ENCODE measurements at places on chromosomes 6 and 20.

- DNase-seq, result no peak
Observed at GRCh38 chr6:107692351-107692750, 131.8 kb downstream of the SCML4 start.

DNA sequence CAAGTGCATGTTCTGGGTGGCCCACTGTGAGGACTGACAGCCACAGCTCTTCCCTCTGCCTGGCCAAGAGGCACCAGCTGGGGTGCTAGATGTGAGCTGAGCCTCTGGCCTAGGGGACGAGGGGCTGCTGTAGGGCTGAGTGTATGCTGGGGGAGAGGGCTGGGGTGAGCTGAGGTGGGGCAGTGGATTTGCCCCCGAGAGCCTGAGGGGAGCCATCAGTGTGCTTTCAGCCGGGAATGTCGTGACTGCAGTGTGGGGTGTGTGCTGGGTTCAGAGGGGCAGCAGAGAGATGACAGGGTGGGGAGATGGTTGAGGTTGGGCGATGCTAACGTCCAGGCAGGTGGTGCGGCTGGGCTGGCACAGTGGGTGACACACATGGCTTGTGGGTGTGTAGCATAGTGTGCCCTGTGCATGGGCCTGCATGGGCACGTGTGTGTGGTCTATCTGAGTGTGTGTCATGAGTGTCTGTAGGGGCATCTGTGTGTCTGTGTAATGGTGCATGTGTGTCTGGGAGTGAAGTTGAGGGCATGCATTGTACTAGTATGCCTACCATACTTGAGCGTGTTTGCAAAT is 46.0 kb upstream of the BLCAP start:
- no peak for DNase-seq

GRCh38 chr6:3724451-3725144 is 26.9 kb downstream of the PXDC1 start:
- DNase-seq, result no peak

DNA sequence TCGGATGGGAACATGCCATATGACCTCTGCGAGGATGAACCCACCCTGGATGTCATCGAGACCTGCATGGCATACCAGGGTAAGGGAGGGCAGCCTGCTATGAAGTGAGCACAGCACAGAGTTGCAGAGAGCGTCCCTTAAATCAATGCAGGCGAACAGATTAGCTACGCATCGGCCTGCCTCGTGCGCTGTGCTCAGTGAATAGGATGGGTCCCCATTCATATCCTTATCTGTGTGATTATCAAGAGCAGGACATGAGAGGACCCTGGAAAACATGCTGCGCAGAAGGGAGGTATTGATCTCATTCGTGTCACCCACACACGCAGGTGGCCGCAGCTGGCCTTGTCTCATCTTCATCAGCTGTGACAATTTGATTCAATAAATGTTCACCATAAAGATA is 25.6 kb upstream of the FAM83D start:
- DNase-seq, result no peak

- no peak for DNase-seq
Observed at GRCh38 chr6:119470893-119471542, 121.5 kb upstream of the MAN1A1 start.

GRCh38 chr6:68134796-68135195 is 500.3 kb upstream of the ADGRB3 start:
- no peak for DNase-seq

GRCh38 chr6:79984261-79984660 is 20.2 kb upstream of the TTK start:
- DNase-seq, result no peak

DNA sequence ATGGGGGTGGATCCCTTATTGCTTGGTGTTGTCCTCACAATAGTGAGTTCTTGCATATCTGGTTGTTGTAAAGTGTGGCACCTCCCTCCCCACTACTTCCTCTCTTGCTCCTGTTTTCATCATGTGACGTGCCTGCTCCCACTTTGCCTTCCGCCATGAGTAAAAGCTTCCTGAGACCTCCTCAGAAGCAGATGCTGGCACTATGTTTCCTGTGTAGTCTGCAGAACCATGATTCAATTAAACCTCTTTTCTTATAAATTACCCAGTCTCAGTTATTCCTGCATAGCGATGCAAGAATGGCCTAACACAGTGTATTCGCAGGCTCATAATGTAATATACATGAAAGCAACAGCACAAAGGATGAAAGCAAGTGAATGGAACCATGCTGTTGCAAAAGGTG is 28.4 kb upstream of the ANKRD60 start:
- DNase-seq, result no peak

GRCh38 chr6:110216140-110216539 is 35.9 kb downstream of the CDC40 start:
- no peak for DNase-seq

- DNase-seq, result no peak
Observed at GRCh38 chr20:1291191-1291741, 25.2 kb downstream of the SNPH start.

DNA sequence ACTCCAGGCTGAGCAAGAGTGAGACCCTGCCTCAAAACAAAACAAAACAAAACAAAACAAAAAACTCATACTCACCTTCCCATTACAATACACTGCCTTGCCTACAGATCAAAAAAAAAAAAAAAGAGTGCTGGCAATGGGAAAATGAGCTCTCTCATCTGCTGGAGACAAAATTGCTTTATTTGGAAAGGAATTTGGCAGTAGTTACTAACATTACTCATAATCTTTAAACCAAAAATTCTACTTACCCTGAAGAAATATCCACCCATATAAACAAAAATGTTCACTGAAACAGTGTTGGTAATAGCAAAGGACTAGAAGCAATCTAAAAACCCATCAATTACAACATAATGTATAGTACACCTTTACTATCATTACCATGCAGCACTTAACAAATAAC is 120.4 kb downstream of the RNGTT start:
- DNase-seq, result no peak

DNA sequence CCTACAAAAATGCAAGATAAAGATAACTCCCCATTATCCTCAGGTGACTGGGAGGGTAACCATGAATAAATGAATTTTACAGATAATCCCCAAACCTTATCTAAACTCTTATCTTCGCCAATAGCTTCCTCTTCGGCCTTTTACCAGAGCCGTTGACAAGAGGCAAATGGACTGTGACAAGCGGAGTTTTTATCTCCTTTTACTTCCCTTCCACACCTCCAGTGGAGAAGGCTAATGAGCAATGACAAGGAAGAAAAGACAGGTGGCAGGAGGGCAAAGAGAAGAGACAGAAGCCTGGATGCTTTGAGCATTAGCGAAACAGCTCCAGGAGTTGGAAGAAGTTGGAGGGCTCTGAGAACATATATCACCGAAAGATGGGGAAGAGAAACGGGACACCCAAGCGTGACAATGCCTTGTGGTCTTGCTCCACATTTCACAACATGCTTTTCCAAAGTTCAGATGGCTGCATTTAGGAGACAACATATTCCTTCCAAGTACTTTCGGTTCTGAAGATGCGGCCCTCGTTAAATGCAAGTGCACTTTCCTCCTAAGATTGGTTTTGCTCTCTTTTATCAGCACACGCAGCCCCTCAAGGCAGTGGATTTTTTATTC is 69.2 kb downstream of the PRDM1 start:
- no peak for DNase-seq
